ENCODE measurements at places on chromosomes 7 and 10.

- no peak for DNase-seq
Measured at GRCh38 chr10:72011468-72011867, 47.3 kb downstream of the CHST3 start.

- no peak for DNase-seq
Measured at GRCh38 chr10:43821103-43821502, 172.4 kb upstream of the ZNF32 start.

DNA sequence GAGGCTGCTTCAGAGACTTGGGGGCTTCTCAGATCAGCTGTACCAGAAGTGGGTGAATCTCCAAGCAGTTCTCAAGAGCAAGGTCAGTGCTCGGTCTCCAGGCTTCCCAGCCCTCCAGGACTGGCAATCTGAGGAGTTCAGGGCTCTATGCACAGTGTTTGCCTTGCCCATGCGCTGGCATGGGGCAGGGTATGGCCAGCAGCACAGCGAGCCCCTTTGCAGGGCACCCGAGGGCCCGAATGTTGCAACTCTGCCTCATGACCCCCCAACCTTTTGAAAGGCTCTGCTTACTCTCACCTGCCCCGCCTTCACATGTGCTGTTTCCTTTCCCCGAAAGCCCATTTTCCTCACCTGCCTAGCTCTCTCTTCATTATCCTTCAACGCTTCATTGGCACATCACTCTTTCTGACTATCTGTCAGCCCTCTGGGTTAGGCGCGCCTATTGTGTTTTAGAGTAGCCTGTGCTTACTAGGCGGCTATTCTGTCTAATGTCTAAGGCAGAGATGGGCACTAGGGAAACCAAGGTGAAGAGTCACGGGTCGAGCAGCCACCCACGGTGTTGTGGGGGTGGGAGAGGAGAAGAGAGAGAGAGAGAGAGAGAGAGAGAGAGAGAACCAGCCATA is 83.6 kb downstream of the WDFY4 start:
- no peak for DNase-seq

DNA sequence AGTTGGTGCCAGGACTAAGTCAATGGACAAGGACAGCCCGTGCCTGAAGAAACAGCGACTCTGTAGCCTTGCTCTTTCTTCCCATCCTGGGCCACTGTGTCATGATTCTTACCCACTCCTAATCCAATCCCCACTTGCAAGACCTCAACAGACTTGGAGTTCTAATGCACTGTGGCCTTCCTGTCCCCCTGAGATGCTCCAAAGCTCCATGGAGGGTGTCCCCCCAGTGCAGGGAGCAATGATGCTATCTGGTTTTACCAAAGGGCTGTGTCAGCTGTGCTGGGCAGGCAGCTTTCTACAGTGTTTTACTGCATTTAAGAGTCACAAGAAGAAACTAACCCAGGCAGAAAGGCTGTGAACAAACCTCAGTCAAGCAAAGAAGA is 108.1 kb downstream of the PRKAG2 start:
- DNase-seq: no peak

GRCh38 chr10:110208614-110209453 is 1.4 kb downstream of the MXI1 start:
- DNase-seq: no peak

- no peak for DNase-seq
Measured at GRCh38 chr7:4208086-4208485, 474.0 kb upstream of the FOXK1 start.

DNA sequence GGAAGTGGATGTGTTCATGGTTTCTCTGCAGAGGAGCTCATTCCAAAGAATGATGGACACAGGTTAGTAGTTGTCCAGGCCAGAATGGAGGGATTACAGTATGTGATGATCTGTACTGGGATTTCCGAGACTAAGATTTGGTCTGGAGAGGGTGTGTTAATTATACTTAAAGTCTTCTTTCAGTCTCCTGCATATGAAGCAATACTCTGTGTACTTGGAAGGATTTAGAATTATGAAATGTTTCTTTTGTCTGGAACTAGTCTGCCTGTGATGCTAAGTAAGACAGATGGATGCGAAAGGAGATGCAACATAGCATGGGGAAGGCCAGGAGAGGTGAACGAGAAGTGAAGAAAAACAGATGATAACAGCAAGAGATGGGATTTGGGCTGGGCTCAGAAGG is 305.1 kb upstream of the LYZL1 start:
- no peak for DNase-seq

DNA sequence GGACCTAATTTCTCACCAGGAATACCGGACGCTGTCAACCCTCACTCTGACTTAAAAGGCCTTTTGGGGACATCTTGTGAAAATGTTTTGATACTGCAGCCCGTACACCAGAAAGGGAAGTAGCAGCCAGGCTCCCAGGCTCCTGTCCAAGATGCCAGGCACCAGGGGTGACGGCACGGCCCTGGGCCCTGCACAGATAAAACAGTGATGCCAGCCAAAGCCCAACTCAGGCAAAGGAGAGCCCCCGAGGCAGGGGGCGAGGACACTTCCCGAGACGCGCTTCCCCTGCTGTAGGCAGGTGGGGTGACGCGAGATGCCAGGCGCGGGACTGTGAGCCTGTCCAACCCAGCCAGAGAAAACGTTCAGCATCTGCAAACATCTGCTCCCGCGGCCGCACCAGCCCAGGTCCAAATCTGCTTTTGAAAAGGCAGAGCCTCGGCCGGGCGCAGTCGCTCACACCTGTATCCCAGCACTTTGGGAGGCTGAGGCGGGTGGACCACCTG is 15.7 kb downstream of the ZFAND2A start:
- DNase-seq: no peak

DNA sequence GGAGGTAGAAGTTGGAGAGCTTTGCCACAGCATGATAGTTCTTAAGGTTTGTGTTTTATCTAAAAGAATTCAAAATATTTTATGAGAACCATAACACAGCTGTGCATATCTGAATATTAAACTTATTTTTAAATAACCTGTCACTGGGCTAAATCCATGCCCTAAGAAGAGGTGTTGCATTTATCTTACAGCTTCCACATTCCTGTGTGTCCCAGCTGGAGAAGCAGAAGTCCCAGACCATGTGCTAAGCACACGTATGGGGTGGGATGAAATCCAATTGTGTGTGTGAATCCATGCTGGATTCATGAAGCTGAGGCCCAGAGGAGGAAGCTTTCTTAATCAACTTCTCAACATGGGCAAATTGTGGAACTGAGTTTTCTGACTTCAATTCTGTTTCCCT is 121.5 kb downstream of the PKD1L1 start:
- DNase-seq: no peak

- DNase-seq: no peak
Measured at GRCh38 chr10:95375418-95375817, 84.6 kb upstream of the PDLIM1 start.

DNA sequence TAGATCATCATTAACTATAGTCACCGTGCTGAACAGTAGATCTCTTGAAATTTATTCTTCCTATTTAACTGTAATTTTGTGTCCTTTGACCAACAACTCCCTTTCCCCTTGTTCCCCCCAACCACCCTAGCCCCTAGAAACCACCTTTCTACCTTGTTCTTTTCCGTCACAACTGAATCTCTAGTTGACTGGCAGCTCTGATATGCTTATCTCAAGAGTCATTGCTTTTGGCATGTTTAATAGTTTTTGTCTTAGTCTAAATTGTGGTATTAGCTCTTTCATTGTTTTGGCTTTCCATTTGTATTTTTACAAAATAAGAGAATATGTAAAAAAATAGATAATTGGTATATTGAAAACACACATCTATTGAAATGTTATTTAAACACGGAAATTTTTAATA is 1.8 kb downstream of the GNAT3 start:
- no peak for DNase-seq

DNA sequence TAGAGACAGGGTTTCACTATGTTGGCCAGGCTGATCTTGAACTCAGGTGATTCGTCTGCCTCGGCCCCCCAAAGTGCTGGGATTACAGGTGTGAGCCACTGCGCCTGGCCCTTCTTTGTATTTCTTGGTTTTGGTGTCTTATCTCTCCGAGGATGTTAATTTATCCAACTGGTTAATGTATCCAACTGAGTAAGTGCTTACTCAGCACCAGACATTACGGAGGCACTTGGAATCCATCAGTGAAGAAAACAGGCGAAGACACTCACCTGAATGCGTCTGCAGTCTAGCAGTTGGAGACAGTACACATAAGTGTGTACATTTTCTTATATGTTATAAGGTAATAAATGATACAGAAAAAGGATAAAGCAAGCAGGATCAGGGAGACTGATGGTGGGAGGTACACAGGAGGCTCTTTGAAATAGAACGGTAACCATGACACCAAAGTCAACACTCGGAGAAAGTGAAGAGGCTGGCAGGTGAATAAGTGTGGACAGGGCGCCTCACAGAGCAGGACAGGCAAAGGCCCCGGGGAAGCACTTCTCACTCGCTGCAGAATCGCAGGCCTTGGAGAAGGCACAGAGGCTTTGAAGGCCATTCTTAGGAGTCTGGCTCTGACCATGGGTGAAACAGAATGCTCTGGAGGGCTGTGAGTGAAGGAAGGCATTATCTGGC is 73.1 kb downstream of the LANCL2 start:
- no peak for DNase-seq

GRCh38 chr10:9052767-9053166 is 998.3 kb downstream of the GATA3 start:
- no peak for DNase-seq

DNA sequence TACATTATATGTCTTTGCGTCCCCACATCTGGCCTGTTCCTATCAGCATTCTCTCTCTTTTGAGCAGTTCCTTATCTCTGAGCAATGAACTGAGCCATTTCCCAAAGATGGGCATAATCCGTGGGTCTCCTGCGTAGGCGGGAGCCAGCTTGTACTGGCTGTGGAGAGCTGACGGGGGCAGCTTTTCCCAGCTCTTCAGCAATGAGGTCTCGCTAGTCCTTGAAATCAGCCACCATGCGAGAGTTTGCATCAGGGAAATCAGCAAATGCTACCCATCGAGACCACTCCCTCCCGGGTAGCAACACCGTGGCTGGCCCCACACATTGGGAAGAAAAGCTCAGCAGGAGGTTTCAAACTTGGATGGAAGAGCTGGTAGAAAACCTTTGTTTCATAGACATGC is 51.9 kb upstream of the FAM180A start:
- DNase-seq: no peak

GRCh38 chr10:70985824-70986622 is 97.7 kb upstream of the PCBD1 start:
- no peak for DNase-seq

DNA sequence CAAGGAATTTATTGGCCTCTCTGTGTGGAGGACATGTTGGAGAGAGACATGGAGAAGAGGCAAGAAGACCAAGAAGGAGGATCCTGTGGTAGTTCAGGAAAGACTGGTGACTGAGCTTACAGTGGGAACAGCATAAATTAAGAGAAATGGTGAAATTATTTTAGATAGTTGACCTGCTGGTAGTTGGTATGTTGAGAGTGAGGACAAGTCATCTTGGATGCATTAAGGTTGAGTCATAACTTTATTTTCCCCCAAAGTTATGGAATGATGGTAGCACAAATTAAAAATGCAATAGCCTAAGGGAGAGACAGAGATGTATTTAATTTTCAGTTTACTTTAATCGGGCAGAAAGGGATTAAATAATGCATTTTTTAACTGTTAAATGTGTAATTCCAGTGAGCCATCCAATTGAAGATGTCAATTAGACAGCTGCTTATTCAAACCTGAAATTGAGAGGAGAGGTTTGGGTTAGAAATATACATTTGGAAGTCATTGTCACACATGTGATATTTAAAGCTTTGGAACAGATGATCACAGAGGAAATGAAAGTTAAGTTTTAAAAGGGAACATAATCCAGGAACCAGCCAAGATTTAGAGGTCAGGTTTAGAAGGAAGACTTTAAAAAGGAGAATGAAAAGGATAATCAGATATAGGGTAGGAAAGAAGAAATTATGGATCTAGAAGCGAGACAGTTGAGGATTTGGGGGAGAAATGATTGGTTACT is 80.6 kb downstream of the DGKB start:
- no peak for DNase-seq

DNA sequence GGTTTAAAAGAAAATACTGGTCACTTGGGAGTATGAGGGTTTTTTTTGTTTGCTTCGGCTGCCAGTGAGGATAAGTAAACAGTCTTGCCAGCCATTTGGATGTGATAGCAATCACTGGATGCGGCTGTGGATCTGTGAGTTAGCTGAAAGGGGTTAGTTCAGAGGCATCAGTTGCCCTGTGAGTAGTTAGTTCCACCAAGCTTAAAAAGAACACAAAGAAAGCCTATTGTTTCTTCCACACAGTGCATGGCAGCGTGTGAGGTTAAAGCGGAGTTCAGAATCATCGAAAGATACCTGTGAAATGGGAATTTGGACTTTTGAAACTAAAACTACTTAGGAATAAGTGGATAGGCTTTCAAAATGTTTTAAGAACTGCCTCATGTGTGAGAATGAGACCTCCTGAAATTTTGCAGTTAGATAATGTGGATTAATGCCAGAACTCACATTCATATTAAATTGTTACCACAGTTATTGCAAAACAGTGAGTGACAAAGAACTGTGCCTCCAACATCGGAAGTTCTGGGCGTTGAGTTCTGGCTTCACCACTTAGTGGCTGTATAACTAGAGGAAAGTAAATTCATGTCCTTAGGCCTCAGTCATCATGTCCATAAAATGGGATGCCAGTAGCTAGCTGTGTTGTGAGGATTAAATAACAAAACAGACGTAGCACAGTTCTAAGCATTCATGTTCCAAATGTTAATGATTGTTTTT is 31.3 kb downstream of the KIAA1217 start:
- no peak for DNase-seq

DNA sequence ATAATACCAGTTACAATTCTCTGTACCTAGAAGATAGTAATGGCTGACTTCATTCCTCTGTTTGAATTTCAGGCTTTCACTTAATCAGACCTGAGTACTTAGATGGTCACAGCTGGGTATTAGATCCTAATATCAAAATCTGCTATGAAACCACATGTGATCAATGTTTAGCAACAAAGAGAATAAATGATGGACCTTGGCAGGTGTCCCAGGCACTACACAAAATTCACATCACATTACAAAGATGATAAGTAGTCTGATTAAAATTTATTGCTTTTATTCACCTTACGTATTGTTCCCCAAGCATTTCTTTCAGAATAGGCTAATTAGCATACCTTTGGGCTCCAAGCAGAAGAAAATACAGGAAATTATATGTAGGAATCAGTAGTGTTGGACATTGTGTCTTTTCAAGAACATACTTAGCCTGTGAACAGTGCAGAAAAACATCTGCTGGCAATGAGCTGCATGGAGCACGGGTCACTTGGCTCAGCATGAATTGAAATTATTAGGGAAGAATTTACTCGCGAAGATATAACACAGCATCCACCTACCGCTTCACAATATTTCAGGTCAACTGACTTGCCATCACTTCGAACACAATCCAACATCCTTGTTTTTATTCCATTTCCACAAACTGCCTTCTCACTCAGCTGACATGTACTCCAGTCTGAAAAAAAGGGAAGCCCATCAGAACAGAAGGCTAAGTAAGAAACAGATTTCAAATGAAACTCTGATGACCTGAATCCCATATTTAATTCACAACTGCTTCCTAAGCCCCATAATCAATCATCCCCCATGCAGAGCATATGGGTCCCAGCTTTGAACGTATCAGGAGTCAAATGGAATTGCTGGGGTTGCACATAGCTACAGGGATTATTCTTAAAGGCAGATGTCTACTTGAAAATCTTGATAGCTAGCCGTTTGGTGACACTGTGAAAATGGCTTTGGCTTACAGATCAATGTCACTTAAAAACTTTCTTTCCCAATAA is 421.0 kb downstream of the THSD7A start:
- no peak for DNase-seq

Data from stimulated activated CD4-positive, alpha-beta T cell treated with anti-CD3 and anti-CD28 coated beads, Interleukin-1b, Interleukin-23, amount 100 ng/mL, for 1 hour (primary cell).